Activated B cell treated with CpG ODN at 0.5 μM for 24 hours (primary cell): ENCODE measurements at places on chromosomes 3 and 15. TPM values are rescaled to one million over a fixed set of nuclear protein-coding genes. Genes with fewer than 3 reads are reported as not detected.

GRCh38 chr3:43649365-43649968 is 27.7 kb upstream of the ANO10 start:
- no peaks in the 10 kb centered on the region for H3K36me3 ChIP-seq
- H3K27ac ChIP-seq, result no peak overlapping the region
- H3K4me1 ChIP-seq, result no peaks in the 10 kb centered on the region
- peaks cover 15% of the 10 kb centered on the region for H3K27me3 ChIP-seq

The HAPLN3 gene
- total RNA-seq, result 8.5 and 9.1 TPM in 2 replicates

- H3K36me3 ChIP-seq, result peaks cover 81% of the 10 kb centered on the region
- H3K4me3 ChIP-seq, result peak overlapping the region; percentile 99
- no peaks in the 10 kb centered on the region for H3K27me3 ChIP-seq
Observed at GRCh38 chr3:185929192-185930151, 8.3 kb downstream of the TRA2B start.

DNA sequence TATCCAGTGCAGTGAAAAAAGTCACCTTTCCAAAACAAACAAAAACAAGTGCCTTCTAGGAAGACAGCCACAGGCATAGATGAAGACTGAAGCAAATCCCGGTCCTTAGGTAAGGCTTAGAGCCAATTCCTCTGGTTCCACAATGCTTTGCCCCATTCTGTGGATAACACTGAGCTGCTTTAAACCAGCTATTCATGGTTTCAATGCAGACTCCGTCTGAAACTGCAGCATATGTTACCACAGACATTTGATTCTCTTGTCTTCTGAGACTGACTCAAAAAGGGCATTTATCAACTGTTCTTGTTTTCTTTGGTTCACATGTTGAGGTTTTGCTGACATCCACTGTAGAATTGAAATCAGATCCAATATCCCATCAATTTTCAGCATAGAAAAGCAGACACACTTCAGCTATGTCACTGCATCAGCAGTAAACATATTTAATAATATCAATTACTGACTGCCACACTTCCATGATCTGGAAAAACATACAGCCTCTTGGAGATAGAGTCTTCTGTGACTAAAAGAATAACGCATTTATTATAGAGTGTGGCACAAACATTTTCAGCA is 659.3 kb downstream of the ROBO2 start:
- H3K27me3 ChIP-seq, result no peaks in the 10 kb centered on the region
- no peaks in the 10 kb centered on the region for H3K36me3 ChIP-seq
- no peaks in the 10 kb centered on the region for H3K4me1 ChIP-seq
- H3K27ac ChIP-seq, result no peak overlapping the region

GRCh38 chr3:72247645-72248388 is 462.9 kb upstream of the PROK2 start:
- H3K27ac ChIP-seq, result no peak overlapping the region
- H3K4me1 ChIP-seq, result peaks cover 11% of the 10 kb centered on the region
- H3K36me3 ChIP-seq, result no peaks in the 10 kb centered on the region
- no peak for DNase-seq
- H3K4me3 ChIP-seq, result no peak overlapping the region
